ENCODE measurements at places on chromosomes 12 and 14. TPM values are rescaled to one million over a fixed set of nuclear protein-coding genes. Genes with fewer than 3 reads are reported as not detected.

PPP1R1A gene
- 13.4 TPM for total RNA-seq

AKAP6 gene
- 6.1 TPM for total RNA-seq

KLRG1 gene
- total RNA-seq = 0.89 TPM

GARIN6 gene
- not detected for total RNA-seq

SAMD15 gene
- 4.3 TPM for total RNA-seq

KRT78 gene
- total RNA-seq = not detected

IL23A gene
- 10.8 TPM for total RNA-seq

TEX52 gene
- not detected for total RNA-seq

PPP1R3E gene
- total RNA-seq = 6.1 TPM

ERP27 gene
- total RNA-seq = 0.15 TPM

HOTAIR gene
- not detected for total RNA-seq

DNA sequence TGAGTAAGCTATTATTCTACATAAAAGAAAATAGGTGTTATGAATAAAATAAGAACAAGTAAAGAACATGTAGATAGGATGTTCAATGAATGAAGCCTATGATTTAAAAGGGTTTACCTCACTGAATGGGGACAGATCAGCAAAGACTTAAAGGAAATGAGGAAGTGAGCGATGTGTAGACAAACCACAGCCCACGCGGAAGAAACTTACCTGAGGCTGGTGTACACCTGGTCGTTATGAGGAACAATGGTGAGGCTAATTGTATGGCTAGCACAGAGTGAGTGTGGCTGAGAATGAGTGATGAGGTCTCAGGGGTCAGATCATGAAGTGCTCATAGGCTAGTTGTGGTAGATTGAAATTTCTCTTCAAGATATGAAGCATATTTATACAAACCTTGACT, 221.7 kb downstream of the ALG10B start:
- DNase-seq = no peak

DNA sequence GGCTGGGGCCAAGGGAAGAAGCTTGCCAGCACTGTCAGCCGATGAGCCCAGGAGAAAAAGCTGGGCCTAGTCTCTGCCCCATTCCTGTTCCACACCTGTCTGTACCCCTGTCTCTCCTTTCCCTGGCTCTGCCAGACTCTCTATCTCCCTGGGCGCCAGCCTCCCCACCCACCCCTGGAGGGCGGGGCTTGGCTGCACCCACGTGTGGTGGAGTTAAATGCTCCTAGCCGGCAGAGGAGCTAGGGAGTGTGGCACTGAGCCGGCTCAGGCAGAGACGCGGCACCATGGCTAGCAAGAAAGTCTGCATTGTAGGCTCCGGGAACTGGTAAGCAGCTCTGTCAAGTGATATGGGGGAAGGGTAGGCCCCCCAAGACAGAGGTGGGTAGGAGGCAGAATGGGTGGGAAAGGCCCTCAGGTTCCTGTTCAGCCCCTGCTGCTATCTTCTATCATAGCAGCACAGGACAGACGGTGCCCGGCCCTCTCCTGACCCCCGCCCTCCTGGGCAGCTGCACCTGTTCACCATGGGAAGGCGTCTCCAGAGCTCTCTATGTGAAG, at the start of gene GPD1:
GPD1 (plus strand) TSS at position 242 of the 555 bp plus-strand sequence; CDS start at position 285, 43 bp downstream.
- peak; percentile 89 for DNase-seq

DNA sequence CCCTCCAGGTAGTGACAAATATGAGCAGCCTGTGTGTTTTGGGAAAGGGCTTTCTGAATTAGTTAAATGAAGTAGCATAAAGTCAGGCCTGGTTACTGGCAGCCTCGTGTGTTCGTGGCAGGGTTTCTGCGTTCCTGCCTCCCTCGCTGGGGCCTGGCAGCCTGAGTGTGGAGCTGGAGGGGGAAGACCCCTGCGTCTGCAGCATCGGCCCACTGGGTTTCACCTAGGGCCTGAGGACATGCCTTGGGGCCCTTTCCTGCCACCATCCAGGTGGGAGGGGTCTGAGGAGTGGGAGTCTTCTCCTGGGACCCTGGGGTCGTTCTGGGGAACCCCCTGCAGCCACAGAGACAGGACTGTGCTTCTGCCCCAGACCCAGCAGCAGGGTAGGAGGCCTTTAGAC, 20.4 kb upstream of the AMN start:
- no peak for DNase-seq

DNA sequence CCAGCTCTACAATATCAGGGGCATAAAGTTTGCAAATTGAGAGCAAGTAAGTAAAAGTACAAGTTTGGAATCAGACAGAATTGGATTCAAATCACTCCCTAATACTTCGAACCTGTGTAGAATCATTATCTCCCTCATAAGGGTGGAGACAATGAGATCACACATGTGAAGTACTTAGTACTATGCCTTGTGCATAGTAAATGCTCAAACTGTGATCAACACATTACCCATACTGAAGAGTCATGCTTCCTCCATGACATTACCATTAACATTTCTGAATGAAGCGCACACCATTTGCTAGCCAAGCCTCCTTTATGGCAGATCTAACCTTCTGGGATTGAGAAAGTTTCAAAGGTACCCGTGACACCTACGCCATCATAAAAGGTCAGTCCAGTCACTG, 26.6 kb upstream of the NRDE2 start:
- DNase-seq = no peak

DNA sequence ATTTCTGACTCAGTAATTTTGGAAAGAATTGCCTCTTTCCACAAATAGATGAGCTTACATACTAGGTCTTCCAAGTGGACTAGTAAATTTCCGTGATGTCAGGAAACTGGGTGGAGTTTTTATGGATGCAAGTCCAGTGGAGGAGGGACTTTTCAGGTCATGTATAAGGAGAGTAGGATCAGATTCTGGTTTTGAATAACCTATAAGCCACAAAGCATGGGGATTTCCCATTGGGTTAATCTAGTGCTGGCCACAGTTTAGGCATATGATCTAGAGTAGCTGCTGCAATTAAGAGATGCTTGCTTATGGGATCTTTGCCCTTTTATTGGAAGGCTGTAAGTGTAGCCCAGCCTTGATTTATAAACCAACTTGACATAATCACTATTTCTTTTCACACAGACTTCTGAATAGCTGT, 33.8 kb downstream of the STK38L start:
- DNase-seq = no peak

DNA sequence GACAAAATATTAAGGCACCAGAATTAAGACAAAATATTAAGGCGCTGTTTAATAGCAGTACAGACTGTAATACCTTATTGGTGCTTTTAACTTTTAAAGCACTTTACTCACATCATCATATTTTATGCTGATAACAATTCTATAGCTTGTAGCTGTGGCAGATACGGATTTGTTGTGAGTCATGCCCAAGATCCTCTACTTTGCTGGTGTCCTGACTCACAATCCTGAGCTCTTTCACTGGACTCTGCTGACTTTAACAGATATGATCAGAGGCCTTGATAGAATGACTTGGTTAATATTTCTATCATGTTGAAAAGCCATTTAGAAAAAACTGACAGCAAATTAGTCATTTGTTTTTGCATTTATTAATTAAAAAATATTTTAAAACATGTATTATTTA, 99.0 kb upstream of the PKP2 start:
- DNase-seq = no peak

DNA sequence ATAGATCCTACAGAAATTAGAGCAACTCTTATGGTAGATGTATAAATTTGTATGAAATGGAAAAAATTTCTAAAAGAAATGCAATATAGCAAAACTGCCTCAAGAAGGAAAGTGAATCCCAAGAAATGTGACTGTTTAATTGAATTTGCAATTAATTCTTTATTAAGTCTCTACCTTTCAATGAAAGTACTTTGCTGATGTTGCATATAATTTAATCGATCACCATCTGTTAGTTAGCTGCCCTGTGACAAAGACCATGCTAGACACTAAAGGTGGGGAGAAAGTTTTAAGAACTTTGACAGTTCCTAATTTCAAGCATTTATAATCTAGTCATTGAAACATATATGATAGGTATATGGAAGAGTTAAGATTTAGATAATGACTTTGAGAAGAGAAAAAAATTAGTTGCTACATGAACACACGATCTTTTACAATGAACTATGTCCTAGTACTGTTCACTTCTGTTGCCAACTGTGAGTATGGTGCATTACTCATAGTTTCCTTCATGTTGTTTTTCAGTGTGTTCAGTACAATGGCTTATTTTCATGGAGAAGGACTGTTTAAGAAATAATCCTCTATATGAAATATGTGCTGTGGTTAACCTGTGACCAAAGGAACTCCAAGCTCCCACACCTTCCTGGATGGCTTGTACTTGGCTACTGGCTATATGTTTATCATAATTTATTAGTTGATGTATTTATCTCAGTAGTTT, 128.4 kb downstream of the METTL25 start:
- DNase-seq = no peak

GRCh38 chr12:92012691-92013090, 133.0 kb downstream of the BTG1 start:
- no peak for DNase-seq

DNA sequence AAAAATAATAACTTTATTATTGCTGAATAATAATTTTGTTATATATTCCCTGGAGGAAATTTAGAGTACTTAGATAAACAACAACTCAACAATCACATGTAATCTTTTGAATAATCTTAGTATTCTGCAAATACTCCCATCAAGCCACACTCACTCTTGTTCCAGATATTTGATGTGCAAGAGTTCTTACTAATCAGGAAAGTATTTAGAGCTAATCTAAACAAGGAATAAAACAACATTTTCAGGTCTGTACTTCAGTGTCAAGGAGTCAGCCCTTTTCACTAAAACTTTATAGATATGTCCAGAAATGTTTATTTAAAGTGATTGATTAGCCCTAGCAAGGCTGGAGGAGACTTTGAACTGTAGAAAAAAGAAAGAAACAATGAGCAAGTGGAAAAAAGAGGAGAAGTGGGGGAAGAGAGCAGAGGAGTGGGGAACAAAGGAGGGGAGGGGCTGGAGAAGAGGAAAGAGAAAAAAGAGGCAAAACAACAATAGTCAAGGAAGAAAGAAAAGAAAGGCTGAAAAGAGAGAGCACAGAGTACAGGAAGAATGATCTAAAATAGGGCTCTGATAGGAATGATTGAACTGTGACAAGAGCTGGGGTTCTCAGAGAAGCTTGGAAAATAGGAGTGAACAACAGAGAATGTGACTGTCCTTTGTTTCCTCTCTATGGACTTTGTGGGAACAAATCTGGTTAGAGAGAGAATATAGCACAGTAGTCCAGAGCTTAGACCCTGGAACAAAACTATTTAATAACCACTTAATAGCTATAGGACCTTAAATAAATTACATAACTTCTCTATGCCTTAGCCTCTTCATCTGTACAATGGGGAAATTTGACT, 238.7 kb downstream of the AKAP6 start:
- DNase-seq = no peak

DNA sequence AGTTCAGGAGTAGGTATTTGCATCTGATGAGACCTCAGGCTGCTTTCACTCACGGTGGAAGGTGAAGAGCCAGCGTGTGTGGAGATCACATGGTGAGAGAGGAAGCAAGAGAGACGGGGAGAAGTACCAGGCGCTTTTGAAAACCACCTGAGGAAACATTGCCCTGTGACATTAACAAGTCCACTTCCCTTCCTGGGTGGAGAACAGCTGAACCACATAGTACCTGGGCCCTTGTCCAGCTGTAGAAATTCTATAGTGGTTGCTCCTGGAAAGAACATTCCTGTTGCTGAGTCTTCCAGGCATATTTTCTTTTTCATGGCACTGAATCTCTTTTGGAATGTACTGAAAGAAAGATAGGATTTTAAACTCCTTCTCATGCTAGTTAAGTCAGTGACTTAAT, 87.3 kb upstream of the RIN3 start:
- no peak for DNase-seq

- no peak for DNase-seq
Measured at GRCh38 chr14:95701846-95702221, 12.1 kb downstream of the TCL1A start.

DNA sequence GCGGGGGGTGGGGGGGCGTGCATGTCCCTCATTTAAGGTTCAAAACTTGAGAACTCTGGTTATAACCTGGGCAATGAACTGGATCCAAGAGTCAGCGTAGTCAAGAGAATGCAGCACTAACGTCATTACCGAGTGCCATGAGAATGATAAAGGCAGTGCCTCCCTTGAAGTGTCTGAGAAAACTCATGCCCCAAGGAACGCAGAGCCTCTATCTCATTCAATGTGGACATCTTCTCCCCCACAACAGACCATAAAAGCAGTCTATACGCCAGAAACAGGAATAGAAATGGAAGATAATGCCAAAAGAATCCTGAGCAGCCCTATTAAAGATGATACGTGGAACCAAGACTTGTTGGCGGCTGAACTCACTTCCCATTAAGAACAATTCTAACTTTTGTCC, 208.6 kb downstream of the MED13L start:
- DNase-seq = no peak

DNA sequence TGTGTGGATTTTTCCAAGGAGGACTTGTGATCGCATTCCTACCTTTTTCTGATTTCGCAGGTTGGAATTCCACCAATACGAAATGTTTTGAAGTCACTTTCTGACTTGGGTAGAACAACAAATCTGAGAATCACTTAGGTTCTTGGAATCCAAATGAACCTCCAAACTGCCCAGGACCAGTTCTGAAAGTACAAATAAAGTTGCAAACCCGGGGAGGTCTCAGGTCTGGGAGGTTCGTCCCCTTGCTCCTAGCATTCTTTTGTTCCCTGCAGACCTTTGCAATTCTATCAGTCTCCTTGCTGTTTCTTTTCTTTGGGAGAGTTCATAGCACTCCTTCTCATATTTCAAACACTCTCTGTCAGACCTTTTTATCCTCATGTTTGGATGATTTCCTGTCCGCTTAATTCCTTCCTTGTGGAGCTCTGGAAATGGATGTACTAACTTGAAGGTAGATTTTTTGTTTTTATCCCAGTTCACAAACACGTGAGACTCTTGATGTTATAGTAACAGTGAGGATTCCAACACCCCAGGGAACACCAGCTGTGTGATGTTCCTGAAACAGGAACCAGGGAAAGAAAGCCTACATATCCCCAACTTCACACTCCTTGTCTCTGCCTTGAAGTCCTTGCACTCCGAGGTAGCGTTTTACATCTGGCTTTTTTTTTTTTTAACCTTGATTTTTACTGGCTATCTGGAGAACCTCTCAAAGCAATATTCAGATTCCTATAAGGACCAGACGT, 70.6 kb downstream of the TMEM132C start:
- peak; percentile 72 for DNase-seq

All from endodermal cell (in vitro differentiated cells).